Memory B cell (primary cell): ENCODE measurements at places on chromosomes 6 and 20.

- no peak for DNase-seq
Measured at GRCh38 chr20:11453430-11453829, 464.3 kb upstream of the BTBD3 start.

DNA sequence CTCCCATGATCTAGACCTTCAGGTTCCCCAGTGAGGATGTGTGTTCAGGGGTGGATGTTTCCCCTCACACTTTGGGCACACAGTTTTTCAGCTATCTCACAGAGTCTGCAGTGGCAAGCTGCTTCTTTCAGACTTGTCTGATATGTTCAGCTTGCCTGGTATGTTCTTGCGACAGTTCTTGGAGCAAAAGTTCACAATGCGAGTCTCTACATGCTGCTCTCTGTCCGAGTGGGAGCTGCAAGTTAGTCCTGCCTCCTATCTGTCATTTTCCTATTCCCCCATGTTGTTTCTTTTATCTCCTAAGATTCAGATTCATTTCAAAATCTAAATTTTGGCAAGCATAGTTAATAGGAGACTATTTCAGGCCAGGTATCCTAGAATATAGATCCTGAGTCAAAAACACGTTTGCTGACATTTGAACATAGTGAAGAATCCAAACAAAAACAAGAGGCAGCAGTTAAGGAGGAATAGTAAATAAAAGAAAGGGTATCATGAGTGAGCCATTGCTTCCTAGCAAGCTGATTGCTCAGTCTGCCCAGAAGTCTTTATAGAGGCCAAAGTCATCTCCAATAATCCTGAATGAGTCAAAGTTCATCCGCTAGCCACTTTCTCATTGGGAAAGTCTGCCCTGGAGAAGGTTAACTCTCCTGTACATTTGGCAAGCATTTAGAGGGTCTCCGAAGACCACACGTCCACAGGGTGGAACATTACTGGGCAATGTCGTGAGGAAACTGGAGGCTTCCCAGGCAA, 140.2 kb upstream of the MOCS1 start:
- no peak for DNase-seq

DNA sequence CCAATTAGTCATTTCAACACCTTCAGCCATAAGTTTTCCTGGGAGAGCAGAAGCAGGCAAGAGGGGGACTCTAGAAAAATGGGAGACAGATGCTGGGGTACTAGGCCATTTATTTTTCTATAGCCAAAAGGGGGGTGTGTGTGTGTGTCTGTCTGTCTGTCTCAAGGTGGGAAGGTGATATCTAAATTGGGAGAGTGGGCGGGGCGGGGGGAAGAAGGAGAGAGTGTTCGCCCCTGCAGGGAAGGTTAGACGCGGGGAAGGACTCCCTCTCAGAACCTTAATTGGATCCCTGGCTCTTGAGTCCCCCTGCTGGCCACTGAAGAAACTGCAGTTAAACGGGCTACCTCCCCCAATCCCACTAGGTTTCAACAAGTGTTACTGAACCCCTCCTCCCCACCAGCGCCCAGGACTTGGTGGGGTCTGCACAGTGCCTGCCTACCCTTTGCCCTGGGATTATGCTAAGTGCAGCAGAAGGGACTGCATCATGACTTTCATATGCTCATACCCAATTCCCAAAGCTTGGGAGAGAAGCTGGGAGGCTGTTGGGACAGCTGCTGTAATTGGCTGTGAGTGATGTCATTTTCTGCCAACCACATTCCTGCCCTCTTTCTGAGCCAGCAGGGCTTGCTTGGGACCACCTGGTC, 45.8 kb downstream of the FOXP4 start:
- peak; percentile 85 for DNase-seq

DNA sequence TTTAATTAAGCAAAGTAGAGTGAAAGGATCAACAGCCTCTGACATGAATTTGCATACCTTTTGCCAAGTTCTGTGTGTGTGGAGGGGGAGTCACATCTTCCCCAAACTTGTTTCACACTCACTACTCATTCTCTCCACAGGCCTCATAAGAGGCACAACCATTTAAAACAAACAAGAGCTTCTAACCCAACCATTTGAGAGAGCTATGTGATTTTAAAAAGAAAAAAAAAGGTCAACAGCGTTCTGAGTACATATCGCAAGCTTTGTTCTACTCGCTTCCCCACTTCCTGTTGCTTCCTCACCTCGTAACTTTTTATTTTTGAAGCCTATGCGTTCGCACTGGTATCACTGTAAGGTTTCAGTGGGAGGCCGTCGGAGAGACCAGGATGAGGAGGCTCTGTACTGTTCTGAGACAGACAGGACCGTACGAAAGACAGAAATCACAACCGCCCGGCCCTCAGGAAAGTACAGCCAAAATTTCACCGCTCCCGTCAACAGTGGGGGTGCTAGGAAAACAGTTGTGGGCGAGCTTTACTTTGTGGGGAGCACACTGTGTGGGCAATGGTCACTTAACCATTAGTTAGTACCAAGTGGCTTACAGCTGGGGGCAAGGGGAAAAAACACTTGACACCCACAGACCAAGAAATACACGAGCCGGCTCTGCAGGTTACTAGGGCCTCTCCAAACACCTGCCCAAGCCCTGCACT, 61.3 kb downstream of the TRERF1 start:
- no peak for DNase-seq

- no peak for DNase-seq
Measured at GRCh38 chr6:15752820-15753219, 90.0 kb upstream of the DTNBP1 start.

- DNase-seq = no peak
Measured at GRCh38 chr6:105728995-105729394, 326.1 kb upstream of the PREP start.
